Activated CD4-positive, alpha-beta memory T cell treated with anti-CD3 and anti-CD28 coated beads, Interleukin-2, amount 10 ng/mL, durations not matched to agents 7 days and 5 days (primary cell): ENCODE measurements at places on chromosomes 12 and 14. TPM values are rescaled to one million over a fixed set of nuclear protein-coding genes. Genes with fewer than 3 reads are reported as not detected.

- H3K4me1 ChIP-seq, result no peaks in the 10 kb centered on the region
- no peak overlapping the region for H3K4me3 ChIP-seq
- no peaks in the 10 kb centered on the region for H3K27me3 ChIP-seq
- no peaks in the 10 kb centered on the region for H3K36me3 ChIP-seq
- no peak for DNase-seq
- H3K27ac ChIP-seq, result no peak overlapping the region
Measured at GRCh38 chr12:102603021-102603420, 122.7 kb upstream of the IGF1 start.

DNA sequence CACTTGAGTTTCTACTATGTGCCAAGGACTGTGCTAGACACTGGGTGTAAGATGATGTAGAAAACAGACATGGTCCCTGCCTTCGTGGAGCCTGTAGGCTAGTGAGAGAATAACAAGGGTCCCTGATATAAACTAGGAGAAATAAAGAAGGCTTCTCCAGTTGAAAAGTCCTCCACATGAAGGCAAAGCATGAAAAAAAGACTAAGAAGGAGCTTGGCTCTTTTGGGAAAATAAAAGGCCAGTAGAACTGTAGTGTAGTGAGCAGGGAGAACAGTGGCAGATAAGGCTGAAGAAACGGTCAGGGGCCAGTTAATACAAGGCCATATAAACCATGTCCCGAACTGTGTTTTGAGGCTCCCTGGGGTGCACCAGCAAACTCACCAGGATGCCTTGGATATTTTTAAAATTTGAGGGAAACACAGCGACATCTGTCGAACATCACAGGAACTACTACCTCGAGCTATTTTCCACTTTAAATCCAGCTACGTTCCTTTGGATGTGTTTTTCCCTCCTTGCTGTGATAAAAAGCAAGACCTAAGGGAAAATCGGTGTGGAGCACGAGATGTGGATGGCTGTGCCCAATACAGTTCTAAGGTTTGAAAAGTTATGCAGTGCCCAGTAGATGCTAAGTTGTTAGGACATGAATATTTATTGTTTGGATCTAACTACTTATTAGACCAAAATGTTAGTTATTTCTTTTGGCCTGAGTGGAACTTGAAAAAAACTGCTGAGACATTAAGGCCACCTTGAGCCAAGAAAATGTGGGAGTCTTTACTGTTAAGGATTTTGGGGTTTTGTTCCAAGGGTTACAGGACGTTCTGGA, 8.5 kb upstream of the CFL2 start:
- H3K27me3 ChIP-seq, result peaks cover 7% of the 10 kb centered on the region
- no peaks in the 10 kb centered on the region for H3K36me3 ChIP-seq
- no peak overlapping the region for H3K4me3 ChIP-seq
- peak; percentile 46 for DNase-seq

OVCH1 gene
- not detected for total RNA-seq

DNA sequence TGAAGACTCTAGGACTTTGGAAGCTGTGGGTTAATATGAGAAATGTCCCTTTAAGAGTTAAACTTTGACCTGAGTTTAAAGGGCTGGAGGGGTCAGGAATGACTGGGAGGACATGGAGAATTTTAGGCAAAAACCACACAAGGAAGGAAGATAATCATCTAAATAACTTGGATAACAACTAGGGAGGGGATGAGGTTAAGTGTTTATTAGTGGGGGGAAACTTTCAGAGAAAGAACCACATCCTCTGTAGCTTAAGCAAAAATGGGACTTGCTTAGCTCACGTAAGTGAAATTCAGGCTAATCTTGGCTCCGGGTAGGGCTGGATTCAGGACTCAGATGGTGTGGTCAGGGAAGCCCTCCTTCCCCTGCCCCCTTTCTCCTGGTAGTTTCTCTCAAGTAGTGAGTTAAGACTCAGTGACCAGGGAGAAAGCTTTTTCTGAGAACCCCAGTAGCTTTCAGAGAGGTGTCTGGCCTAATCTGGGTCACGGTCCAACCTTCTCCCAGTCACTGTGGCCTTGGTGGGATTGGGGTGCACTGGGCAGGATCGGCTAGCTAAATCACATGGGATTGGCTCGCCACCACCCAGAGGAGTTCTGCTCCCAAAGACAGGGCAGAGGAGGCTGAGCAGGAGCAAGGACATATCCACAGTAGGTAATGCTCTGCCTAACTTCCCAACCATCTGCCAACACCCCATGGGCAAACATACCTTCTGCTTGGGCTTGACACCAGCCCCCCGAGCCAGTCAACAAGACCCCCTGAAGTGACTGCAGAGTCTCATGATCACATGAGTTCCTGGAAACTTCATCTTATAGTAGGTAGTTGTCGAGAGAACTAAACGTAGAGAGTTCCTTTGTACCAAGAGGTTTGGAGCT, 52.8 kb downstream of the ARF6 start:
- DNase-seq, result peak; percentile 26
- no peaks in the 10 kb centered on the region for H3K27me3 ChIP-seq
- H3K4me1 ChIP-seq, result peaks cover 78% of the 10 kb centered on the region
- peak overlapping the region; percentile 87 for H3K27ac ChIP-seq

DNA sequence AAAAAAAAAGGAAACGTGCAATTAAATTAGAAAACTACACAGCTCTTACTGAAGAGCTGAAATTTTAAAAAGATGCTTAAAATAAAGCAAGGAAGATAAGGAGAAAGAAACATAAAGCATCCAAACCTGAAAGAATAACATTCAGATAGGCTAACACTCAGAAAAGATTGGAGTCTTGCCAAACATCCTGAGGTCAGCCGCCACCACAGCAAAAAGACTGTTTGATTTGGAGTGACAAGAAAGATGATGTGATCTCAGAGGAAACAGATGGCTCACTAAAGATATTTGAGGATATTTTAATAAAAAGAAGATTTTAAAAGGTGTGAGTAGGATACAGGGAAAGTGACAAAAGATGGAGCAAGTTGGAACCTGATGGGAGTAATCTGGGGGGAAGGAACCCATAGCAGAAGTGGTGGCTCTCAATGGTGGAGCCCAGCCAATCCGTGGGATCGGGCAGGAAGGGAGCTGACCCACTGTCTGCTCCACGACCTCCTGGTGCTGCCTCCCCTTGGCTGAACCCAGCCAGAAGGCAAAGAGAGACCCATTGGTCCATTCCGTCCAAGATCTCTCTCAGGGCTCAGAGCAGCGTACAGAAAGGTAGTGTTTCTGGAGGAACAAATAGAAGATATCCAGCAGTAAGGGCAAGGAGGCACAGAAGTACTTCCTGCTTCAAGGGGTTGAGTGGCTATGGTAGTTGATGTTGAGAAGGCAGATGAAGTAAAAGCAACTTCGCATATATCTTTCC, 469.6 kb downstream of the RGS6 start:
- H3K36me3 ChIP-seq, result peaks cover 3% of the 10 kb centered on the region
- H3K27me3 ChIP-seq, result peaks cover 54% of the 10 kb centered on the region
- H3K4me3 ChIP-seq, result no peak overlapping the region
- H3K27ac ChIP-seq, result no peak overlapping the region
- peaks cover 20% of the 10 kb centered on the region for H3K4me1 ChIP-seq
